ENCODE measurements at places on chromosomes 13 and 19.

DNA sequence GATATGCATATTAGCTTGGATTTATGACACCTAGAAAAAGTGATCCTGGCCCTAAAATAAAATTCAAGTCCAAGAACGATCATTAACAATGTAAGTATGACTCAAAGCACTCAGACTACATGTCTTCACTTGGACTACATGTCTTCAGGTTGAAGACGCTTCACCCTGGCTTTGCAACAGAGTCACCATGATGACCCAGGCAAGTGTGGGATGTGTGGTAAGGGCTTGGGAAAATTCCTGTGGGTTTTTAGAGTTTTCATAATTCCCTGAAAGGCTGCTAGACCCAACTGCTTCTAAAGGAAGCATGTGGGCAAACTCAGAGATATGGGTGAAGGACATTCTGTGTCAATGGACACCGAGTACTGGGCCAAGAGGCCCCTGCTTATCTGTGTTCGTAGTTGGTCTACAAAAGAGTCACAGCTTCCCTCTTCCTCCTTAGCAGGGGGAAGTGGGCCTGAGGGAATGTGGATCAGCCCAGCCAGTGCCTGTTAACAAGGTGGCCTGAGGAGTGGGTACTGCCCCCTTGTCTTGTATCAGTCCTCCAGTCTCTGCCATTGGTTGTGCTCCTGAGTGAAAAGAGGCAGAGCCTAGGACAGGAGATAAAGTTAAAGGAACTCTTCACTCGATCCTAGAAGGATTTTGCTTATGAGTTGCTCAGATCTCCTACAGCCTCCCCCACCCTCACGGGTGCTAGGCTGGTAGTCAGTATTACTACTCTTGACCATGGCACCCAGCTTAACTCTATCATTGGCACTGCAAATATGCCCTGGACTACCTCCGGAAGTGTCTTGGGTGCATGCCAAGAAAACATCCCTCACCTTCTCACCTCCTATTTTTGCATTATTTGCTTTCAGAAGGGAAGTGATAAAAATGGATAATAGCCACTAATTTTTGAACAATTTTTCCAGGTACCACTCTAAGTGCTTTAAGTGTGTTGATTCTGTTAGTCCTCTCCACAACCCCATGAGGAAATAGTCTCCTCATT is 406.3 kb downstream of the COG6 start:
- no peak for DNase-seq

GRCh38 chr13:106498571-106498970 is 36.9 kb downstream of the EFNB2 start:
- peak; percentile 6 for DNase-seq

- DNase-seq = no peak
Measured at GRCh38 chr19:21713761-21714160, 53.6 kb downstream of the ZNF100 start.

DNA sequence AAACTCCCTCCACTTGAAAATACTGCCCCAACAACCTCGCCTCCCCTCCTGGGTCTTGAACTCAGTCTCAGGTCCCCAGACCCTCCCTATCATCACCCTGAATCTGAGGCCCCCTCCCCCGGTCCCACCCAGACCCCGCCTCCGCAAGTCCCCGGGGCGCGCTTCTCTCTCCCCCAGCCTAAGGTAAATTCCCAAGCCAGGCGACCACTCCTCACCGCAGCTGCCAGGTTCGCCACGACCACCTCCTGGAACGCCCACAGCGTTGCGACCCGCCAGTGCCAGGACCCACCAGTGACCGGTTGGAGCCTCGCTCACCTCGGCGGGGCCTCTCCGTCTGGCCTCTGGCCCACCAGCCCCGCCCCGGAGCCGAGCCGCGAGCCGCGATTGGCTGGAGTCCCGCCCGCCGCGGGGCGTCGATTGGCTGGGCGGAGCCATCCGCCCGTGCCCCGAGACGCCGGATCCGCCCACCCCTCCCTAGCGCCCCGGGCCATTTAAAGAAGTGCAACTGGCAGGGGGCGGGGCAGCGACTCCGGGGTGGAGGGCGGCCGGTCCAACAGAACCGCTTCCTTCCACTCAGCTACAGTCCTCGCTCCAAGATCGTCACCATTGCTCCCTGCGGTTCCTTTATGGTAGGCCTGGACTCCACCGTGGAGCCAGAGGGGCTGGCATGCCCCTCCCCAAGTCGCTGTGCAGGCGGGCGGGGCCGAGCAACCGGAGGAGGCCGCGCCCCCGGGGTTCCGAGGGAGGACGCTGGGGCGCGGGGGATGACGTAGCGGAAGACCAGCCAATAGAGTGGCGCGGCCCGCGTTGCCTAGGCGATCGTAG is at the start of gene SERTAD3:
TSS of gene SERTAD3 (minus strand) at position 336 of the 825 bp plus-strand sequence. CDS start 2,255 bp downstream, outside the sequence.
- DNase-seq = peak; percentile 99

GRCh38 chr13:94419304-94419924 is 60.1 kb downstream of the DCT start:
- DNase-seq = no peak

DNA sequence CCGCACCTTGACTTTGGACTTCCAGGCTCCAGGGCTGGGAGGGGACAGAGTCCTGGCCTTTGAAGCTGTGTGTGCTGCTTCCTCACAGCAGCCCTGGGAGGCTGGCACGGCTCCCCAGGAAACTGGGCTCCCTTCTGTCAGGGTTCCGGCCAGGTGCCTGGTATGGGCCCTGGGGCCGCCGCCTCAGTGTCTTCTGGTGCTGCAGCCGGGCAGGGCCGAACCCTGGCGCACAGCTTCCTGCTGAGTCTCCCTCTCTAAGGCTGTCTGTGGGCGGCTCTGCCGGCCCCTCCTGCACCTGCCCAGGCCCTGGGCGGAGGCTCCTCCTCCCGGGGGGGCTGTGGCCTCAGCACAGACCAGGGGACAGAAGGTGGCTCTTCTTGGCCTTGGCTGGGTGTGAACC is 32.4 kb downstream of the GPX4 start:
- no peak for DNase-seq

Data from nucleus accumbens (tissue), 56 donors.